ENCODE measurements at places on chromosomes 1 and 21.

- no peak for DNase-seq
Observed at GRCh38 chr1:174789399-174789798, 210.3 kb upstream of the CACYBP start.

GRCh38 chr1:182317611-182318161, 73.9 kb downstream of the GLUL start:
- DNase-seq: no peak

- no peak for DNase-seq
Observed at GRCh38 chr1:81430955-81431623, 369.6 kb upstream of the ADGRL2 start.

GRCh38 chr1:11944358-11944931, 9.9 kb downstream of the PLOD1 start:
- DNase-seq: no peak

- DNase-seq: no peak
Observed at GRCh38 chr1:204758601-204759000, 73.1 kb upstream of the LRRN2 start.

DNA sequence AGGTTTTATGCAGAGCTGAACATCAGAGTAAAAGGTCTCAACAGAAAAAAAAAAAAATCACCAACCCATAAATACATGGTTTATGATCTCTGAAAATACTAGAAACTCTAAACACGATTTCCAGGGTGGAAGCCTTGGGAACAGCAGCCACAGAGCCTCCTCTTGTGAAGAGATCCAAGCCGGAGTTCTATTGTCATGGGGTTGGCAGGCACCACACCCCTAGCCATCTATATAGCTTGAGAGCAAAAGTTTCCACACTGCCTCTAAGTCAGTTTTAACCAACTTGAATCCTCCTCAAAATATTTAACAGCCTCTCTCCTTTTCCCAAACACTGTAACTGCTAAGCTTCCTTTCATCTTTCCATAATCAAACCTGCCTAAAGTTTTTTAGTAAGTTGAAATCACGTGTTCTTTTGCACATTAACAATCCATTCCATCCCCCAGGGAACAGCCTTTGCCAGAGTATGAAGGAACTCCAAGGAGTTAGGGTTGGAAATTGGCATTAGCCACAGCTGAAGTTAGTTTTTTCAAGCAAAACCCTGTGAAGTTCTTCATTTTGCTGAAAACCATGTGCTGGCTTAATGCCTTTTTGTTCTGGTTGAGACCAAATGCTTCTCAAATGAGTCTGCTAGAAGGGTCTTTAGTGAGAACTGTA, 13.8 kb upstream of the SEC16B start:
- DNase-seq: no peak

DNA sequence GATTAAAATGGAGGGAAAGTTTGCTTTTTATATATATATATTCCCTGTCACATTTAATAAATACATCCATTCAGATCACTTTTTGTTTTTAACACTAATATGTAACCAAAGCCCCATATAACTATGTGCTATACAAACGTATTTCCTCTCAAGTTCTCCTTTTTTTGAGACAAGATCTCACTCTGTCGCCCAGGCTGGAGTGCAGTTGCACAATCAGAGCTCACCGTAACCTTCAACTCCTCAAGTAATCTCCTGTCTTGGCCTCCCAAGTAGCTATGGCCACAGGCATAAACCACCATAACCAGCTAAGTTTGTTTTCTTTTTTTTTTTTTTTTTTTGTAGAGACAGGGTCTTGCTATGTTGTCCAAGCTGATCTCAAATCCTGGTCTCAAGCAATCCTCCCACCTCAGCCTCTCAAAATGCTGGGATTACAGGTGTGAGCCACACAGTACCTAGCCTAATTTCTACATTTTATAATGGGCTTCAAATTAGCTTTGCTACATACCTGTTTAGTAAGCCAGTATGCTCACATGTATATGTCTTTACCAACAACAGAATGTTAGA, 120.0 kb downstream of the TGFBR3 start:
- DNase-seq: no peak

- DNase-seq: no peak
Observed at GRCh38 chr21:25005388-25005787, 601.9 kb downstream of the MRPL39 start.

DNA sequence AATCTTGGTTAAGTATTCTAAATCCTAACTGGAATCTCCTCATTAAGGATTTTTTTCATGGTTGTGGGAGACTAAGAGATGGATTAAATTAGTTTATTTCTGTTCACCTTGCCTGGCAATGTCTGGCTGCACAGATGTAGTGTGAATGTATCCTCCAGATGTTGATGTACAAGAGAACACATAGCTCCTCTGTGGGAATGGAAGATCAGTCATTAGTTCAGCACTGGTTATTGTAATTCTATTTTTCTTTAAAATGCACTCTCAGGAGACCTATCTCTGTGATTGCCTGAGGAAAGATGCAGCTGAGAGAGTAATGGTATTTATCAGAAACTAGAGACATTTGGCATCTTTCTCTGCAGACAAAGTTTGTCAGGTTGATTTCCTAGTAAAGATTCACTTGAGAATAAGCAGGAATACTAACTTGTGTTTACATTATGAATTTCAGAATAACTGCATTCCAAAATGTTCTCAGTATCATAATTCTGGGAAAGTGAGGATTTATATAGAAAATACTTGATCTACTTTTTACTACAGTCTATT, 178.6 kb downstream of the GIPC2 start:
- DNase-seq: no peak

GRCh38 chr1:176820391-176821031, 344.0 kb downstream of the ASTN1 start:
- DNase-seq: no peak

DNA sequence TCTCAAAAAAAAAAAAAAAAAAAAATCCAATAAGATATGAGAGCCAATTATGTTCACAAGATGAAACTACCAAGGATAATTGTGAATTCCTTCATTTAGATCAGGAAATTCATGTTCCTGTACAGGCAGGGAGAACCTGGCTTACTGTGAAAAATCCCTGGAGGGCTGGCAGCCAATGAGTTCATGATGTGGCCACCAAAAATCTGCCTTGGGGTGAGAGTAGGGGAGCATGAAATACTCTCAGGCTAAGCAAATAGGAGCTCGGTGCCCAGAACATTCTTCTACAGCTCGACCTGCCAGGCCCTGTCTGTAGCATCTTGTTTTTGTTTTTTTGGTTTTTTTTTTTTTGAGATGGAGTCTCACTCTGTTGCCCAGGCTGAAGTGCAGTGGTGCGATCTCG, 50.1 kb downstream of the PIK3CD start:
- no peak for DNase-seq

GRCh38 chr1:30353637-30354036, 369.7 kb downstream of the MATN1 start:
- DNase-seq: no peak

GRCh38 chr21:38351961-38352521, 95.2 kb downstream of the KCNJ15 start:
- no peak for DNase-seq

DNA sequence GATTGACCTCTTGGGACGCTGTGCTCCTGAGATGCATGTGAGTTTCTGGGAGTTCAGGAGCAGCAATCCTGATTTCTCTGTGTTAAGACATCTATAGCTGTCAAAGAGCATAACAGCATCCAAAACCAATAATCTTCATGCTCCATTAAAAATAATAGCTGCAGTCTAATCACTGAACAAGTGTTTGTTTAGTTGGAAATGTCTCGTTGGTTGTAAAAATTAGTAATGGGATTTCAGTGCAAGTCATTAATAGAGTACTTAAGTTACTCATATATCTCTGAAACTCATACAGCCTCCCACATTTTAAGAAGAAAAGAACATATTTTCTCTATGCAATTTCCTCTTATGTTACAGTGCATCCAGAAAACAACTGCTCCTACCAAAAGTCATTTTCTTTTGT, 249.8 kb downstream of the ZP4 start:
- no peak for DNase-seq

DNA sequence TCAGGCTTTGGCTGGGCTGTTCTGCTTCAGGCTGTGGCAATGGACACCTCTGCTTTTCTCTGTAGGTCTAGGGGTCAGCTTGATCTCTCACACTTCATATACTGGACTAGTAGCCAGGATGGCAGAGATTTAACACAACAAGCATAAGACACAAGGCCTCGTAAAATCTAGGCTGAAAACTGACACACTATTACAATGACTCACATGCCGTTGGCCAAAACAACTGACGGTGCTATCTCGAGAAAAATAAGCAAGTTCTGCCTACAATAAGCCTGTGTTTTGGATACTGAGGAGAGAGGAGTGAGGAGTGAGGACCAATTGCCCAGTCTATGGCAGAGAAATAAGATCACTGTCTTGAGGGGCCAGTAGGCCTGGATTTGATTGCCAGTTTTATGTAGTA, 840.7 kb upstream of the ADAMTS5 start:
- DNase-seq: no peak

DNA sequence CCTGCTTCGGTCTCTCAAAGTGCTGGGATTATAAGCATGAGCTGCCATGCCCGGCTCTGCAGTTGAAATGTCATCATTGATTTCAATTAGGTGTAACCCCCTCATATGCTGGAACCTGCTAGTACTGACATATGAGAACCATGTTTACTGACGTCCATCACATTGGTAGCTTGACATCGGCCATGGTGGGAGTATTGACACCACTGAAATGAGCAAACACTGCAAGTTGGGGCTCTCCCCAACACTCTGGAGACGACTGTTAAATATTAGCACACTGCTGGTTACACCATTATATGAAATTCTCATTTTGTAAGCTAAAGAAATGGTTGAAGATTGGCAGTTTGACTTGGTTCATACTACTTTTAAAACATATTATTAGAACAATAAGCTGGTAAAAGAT, 63.7 kb downstream of the CNST start:
- DNase-seq: no peak

DNA sequence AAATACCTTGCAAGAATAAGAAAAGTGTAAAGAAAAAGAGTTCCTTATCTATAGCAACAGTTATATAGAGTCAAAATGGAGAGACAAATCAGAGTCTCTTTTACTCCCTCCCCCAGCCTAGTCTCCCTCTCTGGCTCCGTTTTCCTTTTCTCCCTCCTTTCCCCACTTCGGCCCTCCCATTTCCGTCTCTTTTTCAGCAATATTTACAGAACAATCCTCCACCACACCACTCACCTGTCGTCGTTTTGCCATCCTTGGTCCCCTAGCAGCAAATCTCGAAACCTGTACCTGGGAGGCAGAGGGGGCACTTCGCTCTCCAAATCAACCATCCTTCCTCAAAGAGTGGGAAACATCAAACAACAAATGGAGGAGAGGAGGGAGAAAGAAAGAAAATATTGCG, 259 bp downstream of the KCNT2 start:
- no peak for DNase-seq

DNA sequence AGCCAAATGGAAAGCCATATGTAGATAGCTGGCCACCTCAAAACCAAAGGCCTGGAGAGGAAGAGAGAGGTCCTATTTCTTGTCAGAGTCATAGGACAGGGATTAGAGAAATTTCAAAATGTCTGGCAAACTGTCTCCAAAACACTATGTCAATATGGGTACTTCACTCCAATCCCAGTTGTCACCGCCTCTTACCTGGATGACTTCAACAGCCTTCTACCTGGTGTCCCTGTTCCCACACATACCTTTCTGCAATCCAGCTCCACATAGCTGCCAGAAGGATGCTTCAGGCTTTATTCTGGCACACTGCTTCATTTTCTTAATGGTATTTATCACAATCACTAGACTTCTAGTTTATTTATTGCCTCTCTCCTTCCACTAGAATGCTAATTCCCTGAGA, 14.5 kb downstream of the PTGER3 start:
- no peak for DNase-seq

DNA sequence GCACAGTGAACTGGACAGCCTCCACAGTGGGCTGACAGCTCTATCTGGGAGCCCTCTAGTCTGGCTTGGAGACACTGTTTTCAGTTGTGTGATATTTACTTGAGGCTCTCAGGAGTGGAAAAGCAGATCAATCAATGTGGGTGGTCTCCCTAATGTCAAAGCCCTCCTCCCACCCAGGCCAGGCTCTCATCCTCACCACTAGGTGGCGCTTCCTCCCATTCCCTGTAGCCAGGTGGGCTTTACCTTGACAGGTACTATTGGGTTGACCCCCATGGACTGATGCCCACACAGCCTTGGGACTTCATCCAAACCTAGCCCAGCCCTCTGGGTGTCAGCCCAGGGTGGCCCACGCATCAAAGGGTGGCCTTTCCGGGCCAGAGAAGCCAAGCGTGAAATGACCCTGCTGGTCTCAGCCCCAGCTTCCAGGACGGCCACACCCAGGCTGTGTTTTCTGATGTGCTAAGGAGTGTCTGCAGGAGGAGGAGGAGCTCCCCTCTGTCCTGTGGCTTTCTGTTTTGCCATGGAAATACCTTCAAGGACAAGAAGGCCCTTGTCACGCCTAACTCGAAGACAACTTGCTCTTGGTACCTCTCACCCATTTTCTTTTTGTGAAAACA, 54.0 kb downstream of the CLIC6 start:
- DNase-seq: no peak

- no peak for DNase-seq
Observed at GRCh38 chr1:27650171-27650538, 15.2 kb upstream of the FGR start.

DNA sequence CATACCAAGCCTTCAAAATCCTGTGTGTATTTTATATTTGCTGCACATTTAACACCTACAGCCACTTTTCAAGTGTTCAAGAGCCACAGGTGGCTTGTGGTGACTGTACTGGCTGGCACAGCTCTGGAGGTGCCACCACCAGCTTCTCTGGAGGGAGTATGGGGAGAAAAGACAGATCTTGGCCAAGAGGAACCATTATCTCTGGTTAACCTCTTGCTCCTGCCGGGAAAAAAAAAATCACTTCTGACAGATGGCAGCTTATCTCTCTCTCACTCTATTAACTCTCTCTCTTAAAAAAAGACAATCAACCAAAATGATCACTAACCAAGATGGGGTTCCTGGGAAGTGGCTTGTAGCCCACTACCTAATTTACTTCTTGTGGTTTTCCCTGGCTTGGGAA, 1.2 kb upstream of the RIIAD1 start:
- DNase-seq: no peak

DNA sequence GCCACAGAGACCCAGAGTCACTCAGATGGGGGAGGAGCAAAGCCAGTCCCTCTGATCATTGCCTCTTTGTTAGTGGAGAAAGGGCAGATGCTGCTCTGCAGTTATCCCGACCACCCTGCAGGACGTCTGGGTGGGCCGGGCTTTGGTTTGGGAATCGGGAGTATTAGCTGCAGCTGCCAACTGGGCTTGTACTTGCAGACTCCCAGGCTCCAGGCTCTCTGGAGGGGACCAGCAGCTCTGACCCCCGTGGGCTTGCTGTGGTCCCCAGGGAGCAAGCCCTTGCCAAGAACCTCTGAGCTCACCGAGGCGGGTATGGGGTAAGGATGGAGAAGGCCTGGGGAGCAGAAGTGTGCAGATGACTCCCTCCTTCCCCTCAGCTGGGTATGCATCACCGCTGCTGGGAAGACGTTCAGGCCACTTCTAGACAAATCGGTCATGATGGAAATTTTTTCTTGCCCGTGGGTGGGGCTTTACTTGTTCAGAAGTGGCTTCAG, 21.6 kb downstream of the MAPKAPK2 start:
- no peak for DNase-seq

- DNase-seq: no peak
Observed at GRCh38 chr21:43817157-43818086, 28.0 kb downstream of the RRP1 start.

Measured in GDM1 (cell line).